Naive thymus-derived CD4-positive, alpha-beta T cell (primary cell): ENCODE measurements at places on chromosomes 1 and 21.

DNA sequence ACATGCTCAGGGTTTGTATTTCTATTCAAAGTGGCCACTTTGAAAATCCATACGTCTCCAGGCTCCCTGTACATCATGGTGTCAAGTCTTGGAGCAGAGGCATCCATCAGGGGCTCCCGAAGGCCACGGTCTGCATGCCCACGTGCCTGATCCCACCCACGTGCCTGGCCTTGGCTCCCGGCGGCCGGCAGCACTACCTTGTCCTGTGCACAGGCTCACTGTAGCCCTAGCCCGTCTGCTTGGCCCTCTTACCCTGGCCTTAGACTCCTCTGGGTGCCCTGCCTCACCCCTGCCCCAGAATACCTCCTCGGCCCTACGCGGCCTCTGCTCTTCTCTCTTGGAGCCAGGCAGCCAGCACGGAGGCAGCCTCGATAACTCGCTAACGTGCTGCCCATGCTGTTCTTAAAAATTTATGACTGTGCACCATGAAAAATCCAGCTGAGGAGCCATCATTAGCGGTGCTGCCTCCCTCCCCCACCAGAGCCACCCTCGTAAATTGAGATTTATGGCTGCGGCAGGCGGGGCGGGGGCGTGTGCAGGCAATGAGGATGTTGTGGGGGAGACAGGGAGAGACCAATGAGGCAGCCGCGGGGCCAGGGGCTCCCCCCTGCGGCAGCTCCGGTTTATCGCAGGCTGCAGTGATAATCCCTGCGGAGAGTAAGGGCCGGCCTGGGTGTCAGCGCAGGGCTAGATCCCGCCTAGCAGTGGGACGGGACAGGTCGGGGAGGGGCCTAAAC lies 24.6 kb downstream of the DMAP1 start:
- peak; percentile 33 for DNase-seq

GRCh38 chr21:42906233-42906632 lies 13.1 kb downstream of the NDUFV3 start:
- no peak for DNase-seq

DNA sequence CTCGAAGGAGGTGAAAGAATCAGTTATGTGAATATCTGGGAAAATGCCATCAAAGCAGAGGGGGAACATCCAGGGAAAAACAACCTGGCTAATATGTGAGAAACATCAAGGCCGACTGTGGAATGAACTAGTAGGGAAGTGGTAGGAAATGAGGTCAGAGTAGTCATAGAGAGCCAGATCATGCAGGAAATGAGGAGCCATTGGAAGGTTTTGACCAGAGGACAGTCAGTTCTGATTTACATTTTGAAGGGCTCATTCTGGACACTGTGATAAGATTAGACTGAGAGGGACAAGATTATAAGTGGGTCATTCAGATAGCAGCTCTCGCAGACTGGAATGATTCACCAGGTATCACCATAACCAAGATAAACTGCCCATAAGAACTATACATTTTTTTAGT lies 63.7 kb downstream of the SYT14 start:
- DNase-seq = no peak

DNA sequence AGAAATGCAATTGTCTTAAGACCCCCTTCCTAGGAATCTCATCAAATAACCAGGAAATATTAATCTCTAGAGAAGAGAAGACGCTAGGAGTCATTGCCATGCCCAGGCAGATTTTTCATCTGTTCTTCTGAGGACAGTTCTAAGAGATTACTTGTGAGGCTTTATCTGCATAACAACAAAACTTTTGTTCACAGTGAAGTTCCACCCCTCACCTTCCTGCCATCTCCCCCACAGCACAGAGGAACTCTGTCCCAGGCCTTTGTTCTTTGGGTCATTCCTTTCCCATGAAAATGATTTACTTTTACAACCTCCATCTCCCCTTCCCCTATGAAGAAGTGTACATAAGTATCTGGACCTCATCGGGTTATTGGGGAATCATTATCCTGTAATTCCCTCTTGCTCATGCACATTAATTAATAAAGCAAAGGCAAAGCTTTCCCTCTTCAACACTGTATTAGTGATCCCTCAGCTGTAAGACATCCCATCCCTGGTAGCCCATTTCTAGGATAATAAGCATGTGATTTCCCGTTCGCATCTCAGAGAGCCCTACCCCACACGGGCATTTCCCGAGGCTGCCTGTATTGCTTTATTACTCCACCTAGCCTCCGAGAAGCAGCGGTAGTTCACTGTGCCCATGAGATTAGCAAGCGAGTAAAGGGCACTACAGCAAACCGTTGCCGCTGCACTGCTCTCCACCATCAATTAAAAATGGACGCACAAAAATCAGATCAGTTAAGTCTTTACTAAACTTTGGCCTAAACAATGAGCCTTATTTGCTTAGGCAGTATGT lies 384.4 kb upstream of the CAMK1G start:
- no peak for DNase-seq

- no peak for DNase-seq
These were observed 194.8 kb upstream of the HMCN1 start for GRCh38 chr1:185539277-185539943.

DNA sequence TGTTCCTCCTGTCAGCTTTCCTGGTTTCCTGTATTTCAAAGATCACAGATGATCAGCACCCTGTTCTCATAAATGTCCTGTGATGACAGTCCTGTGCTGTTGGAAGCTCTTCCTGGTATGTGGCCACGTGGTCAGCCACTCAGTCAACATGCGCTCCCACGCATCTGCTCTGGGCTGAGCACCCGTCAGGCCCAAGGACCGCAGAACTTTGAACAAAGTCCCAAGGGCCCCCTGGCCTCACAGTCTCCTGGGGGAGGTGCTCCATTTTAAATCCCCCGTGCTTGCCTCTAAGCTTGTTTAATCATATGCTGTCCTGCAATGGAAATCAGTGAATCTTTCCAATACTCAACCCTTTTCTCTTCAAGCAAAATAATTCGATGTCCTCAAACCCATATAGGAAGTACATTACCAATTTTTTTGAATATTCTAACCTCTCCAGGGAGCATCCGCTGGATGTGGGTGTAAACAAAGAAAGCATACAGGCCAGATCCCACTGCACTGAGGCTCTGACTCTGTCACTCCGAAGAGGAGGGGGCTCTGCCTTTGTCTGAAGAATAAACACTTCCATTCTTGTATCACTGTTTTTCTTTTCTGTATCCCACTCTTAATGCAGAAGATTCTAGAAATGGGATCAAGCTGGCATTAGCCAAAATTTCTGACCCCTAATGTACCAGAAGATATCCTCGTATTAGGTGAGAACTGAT lies 250.3 kb downstream of the SDCCAG8 start:
- DNase-seq = no peak

DNA sequence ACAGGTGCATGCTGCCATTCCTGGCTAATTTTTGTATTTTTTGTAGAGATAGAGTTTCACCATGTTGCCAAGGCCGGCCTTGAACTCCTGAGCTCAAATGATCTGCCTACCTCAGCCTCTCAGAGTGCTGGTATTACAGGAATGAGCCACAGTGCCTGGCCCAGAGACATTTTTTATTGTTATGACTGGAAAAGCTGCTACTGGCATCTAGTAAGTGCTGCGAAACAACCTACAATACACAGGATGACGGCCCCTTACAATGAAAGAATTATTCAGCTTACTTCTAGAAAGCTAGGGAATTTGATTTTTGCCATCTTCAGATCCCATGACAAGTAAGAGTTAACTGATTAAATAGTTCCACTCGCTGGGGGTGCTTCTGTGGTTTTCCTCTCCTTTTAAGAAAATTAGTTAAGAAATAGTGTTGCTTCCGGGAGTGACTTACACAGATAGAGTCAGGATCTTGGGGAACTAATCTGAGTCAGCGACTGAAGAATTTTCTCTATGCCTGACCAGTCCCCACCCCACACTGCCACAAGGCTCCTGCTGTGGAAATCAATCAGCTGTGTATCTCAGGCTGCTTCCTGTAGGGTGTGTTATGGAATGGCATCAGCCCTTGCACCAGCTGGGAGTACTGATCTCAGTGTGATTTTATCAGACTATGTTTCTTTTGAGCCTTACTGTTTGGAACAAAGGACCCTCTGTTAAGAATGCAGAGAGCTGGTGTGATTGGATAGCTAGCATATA lies 93.0 kb upstream of the BMP8A start:
- no peak for DNase-seq

GRCh38 chr21:44317871-44318270 lies 18.0 kb downstream of the PFKL start:
- DNase-seq = no peak

- no peak for DNase-seq
These were observed 124.7 kb downstream of the POU2F1 start for GRCh38 chr1:167345386-167345733.

GRCh38 chr1:51898090-51898734 lies 19.7 kb upstream of the NRDC start:
- DNase-seq = no peak
